ENCODE measurements at places on chromosomes 12 and 14. TPM values are rescaled to one million over a fixed set of nuclear protein-coding genes. Genes with fewer than 3 reads are reported as not detected.

DNA sequence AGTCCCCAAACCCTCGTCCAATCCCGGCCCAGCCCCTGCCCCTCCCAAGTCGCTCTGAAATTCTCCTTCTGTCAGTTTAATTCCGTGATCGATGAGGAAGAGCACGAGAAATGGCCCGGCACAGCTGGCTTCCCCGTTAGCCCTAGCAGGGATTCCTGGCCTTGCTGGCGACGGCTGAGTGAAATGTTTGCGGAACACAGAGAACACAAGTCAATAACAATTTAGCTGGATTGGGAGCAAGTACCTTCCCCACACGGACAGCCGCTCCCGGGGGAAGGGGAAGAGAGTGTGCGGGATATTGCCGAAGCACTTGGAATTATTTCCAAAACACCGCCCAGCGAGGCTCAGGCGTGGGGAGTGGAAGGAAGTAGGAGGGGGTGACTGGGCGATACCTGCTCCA lies 134.6 kb downstream of the RBM19 start:
- no peak for DNase-seq

DNA sequence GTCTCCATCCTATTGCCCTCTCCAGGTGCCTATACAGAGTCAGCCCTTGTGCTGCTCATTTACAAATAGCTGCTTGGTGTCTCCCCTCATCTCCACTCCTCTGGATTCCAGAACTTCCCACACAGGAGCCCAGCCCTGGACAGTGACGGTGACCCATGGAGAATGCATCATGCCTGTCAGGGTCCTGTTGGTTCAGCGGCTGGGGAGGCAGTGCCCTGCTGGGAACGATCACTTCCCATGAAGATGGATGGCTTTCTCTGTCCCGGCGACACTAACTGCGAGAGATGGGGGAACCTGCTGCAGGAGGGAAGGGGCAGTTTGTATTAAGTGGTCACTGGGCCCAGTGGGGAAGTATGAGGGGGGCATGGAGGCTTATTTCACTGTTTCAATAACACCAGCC lies 395.0 kb upstream of the TBX3 start:
- DNase-seq = no peak

- DNase-seq = no peak
Observed at GRCh38 chr14:99475179-99475578, 5.5 kb downstream of the SETD3 start.

- no peak for DNase-seq
Observed at GRCh38 chr14:85675957-85676356, 146.0 kb downstream of the FLRT2 start.

- no peak for DNase-seq
Observed at GRCh38 chr12:108381787-108382436, 42.8 kb upstream of the CMKLR1 start.

Gene MIP
- not detected for total RNA-seq

Gene TMBIM4
- total RNA-seq = 43.2 TPM

Gene KLRC4
- not detected for total RNA-seq

Data from psoas muscle (tissue), 8 donors.